Anterior cingulate cortex (tissue), 58 donors: ENCODE measurements at places on chromosomes 13 and 19.

DNA sequence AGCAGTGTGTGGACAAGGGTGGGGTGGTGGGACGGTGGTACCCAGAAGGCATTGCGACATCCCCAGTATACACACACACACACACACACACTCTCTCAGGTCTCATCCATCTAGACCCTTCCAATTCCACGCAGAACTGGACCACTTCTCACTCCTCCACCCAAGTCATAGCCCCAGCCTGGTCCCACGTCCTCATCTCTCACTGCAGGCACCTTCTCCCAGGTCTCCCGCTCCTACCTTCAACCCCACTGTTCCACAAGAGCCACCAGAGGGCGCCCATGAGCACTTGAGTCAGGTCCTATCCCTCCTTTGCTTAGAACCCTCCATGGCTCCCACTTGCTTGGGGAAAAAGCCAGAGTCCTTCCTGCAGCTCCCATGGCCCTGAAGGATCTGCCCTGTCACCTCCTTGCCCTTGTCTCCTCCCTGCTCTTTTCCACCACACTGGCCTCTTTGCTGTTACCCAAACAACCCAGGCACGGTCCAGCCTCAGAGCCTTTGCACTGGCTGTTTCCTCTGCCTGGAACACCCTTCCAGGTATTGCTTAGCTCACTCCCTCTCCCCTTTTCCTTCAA is 62.6 kb downstream of the IER2 start:
- DNase-seq, result no peak

DNA sequence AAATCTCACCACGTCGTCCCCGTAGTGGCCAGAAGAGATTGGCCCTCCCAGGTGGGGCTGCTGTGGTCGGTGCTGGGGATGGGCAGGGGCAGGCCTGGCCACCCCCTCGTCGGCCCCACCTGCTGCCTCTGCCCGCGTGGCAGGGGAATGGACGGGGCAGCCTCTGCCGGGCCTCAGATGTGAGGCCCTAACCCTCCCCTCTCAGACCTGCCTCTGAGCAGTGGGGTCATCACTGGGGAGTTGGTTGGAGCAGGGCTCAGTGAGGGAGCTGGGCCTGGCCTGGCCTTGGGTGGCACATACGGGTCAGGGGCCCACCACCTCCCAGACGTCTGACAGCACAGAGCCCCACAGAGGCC is 41.5 kb downstream of the MCF2L start:
- no peak for DNase-seq

DNA sequence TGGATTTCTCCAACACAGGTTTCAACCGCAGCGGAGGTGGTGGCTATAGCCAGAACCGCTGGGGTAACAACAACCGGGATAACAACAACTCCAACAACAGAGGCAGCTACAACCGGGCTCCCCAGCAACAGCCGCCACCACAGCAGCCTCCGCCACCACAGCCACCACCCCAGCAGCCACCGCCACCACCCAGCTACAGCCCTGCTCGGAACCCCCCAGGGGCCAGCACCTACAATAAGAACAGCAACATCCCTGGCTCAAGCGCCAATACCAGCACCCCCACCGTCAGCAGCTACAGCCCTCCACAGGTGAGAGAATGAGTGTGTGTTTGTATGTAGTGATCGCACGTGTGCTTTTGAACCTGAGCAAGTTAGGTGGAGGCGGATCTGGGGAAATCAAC is 6.0 kb upstream of the CCDC97 start:
- DNase-seq, result no peak

DNA sequence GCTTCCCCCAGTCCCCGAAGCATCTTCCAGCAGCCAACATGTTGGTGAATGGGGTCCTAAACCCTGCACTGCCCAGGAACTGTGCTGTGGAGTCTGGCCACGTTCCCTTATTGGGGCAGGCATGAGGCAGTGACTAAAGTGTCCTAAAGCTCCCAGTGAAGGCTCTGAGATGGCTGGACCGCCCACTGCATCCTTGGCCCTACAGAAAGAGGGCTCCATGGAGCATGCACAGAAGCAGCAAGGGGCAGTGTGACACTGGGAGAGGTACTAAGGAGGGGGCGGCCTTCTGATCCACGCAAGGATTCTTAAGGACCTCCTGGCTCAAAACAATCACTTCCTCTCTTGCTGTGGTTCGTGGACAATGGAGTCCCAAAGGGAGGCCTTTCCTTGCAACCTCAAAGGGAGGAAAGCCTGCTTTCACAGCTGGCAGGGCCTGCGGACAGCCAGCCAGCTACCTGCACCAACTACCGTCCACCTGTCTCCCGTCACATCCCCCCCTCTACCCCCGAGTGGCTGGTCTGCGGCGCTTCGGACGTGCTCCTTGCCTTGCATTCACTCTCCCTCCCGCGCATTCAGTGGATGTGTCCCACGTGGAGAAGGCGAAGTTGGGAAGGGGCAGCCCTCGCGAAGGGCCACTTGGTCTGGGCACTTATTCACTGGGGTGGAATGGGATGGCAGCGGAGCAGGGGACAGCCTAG is 63.9 kb upstream of the STARD13 start:
- no peak for DNase-seq

DNA sequence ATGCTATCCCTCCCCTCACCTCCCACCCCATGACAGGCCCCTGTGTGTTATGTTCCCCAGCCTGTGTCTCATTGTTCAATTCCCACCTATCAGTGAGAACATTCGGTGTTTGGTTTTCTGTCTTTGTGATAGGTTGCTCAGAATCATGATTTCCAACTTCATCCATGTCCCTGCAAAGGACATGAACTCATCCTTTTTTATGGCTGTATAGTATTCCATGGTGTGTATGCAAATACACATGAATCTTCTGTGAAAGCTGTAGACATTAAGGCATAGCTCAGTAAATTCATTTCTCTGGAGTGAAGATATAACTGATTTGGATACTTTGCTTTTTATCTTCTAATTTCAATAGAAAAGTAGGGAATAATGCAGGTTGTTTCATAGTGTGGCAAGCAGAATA is 125.8 kb upstream of the C1QTNF9B start:
- DNase-seq, result no peak

GRCh38 chr13:75657111-75657510 is 21.0 kb downstream of the LMO7 start:
- no peak for DNase-seq

DNA sequence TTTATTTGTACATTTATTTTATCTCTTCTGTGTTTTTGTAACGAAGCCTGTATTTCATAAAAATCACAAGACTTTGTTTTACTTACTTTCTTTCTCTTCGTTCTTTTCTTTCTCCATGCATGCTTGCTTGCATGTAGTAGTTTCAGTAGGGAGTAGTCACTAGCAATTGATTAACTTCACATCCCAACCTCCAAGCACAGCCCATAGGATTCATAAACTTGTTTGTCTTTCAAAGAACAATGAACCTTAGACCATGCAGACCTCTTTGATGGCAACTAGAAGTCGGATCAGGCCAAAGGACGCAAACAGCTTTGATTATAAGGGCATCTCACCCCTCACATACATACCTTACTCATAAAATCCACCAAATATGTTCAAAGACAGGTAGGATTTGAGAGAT is 3.1 kb upstream of the PRR20A start:
- no peak for DNase-seq

- no peak for DNase-seq
Observed at GRCh38 chr19:39498798-39499642, at the start of gene DLL3. Gene DLL3 (plus strand): TSS chr19:39498947. CDS start chr19:39498975, 28 bp downstream.

GRCh38 chr13:104809483-104809882 is 1726.0 kb downstream of the EFNB2 start:
- DNase-seq, result no peak

GRCh38 chr13:110329798-110330461 is 22.8 kb downstream of the COL4A2 start:
- no peak for DNase-seq

DNA sequence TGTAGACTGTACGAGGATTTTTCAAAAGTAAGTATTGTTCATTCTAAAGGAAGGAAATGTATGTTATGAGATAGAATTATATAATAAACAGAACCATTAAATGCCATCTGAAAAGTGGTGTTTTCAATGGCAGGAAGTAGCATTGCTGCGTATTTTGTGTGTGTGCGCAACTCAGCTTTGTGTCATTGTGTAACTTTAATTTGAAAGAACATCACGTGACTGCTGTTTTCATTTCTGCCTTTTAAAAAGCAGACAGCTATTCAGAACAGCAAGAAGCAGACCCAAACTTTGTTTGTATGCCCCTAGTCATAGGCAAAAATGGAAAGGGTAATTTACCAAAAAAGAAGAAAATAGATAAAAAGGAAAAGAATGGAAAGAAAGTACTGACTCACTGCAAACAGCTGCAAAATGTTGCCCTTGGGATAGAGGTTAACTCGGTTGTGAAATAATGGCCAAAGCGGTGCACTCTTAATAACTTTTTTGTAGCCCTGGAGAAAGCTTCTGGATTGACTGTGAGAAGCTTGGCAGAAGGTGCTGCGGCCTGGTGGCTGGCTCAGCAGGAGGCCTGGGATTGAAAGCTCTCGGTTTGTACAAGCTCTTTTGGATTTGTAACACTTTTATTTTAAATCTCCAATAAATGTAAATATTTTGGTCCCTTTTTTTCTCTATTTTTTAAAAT is 97.3 kb downstream of the GGACT start:
- no peak for DNase-seq

GRCh38 chr19:18589380-18590272 is 1.0 kb downstream of the REX1BD start:
- DNase-seq, result peak; percentile 25

- no peak for DNase-seq
Observed at GRCh38 chr19:3319643-3320353, 46.6 kb upstream of the NFIC start.

- no peak for DNase-seq
Observed at GRCh38 chr19:35161434-35161743, 6.9 kb downstream of the FXYD5 start.

DNA sequence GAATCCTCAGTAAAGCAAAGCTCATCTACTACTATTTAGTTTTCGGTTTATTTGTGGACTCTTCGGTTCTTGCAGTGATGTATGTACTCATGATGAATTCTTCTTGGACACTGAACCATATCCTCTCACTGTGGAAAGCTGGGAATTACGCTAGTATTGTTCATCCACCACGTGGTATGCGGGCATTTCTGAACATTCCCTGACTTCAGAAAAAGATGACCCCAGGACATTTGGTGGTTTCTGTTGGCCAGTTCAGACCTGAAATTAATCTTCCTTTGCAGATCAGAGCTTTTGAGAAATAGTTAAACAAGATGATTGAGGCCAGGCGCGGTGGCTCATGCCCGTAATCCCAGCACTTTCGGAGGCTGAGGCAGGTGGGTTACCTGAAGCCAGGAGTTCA is 25.3 kb upstream of the FBN3 start:
- DNase-seq, result no peak

DNA sequence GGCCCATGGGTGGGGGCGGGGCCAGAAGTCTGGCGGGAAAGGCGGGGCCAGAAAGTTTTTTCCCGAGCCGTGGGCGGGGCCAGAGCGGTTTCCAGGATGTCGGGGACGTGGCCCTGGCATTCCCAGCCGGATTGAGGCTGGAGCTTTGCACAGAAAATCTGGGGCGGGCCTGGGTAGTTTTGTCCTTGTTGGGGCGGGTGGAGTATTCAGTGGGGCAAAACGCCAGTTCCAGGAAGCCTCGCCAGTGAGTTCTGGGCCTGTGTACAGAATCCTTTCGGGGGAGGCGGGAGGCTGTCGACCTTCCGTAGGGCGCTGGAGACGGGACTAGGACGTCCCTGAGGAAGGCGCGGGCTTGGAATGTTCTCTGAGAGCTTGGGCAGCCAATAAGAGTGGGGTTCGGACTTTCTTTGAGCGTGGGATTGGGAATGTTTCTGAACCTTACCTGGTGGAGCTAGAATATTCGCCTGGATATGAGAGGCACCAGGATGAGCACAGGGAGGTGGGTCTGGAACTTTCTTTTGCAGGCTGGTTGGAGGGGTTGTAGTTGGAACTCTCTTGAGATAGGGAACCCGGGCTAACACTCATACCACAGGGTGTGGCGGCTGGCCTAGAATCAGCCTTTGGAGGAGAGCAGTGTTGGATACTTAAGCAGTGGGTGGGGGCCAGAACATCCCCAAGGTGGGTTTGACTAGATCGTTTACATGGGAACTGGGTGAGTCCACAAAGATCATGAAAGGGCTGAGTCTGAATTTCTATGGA is 1.3 kb downstream of the CCDC9 start:
- no peak for DNase-seq

DNA sequence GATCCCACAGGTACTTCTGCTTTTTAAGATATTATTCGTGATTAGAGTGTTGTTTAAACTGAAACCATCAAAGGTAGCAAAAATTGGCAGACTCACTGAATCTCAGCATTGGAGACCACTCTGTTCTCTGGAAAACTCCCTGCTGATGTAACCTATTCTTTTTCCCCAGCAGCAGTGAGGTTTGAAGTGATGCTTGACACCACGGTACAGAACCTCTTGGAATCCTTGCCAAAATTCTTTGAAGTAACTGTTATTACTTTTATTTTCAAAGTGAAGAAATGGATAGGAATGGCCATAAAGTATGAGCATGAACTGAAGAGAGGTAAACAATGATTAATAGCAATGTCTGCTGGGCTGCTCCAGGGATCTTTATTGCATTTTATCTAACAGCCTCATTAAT is 66.4 kb upstream of the KL start:
- DNase-seq, result no peak

DNA sequence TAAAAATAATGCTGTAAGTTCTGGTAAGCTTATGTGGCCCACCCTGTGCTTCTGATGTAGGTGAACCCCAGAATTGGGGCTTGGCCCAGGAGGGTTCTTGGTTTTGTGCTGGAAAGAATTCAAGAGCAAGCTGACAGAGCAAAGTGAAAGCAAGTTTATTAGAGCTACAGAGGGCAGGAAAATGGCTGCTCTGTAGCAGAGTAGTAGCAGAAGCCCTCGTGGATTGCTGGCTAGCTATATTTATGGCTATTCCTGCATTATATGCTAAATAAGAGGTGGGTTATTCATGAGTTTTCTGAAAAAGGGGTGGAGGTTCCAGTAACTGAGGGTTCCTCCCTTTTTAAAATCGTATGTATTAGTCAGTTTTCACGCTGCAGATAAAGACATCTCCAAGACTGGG is 20.6 kb upstream of the ZNF599 start:
- DNase-seq, result no peak

GRCh38 chr13:25980255-25980654 is 71.6 kb downstream of the SHISA2 start:
- no peak for DNase-seq

DNA sequence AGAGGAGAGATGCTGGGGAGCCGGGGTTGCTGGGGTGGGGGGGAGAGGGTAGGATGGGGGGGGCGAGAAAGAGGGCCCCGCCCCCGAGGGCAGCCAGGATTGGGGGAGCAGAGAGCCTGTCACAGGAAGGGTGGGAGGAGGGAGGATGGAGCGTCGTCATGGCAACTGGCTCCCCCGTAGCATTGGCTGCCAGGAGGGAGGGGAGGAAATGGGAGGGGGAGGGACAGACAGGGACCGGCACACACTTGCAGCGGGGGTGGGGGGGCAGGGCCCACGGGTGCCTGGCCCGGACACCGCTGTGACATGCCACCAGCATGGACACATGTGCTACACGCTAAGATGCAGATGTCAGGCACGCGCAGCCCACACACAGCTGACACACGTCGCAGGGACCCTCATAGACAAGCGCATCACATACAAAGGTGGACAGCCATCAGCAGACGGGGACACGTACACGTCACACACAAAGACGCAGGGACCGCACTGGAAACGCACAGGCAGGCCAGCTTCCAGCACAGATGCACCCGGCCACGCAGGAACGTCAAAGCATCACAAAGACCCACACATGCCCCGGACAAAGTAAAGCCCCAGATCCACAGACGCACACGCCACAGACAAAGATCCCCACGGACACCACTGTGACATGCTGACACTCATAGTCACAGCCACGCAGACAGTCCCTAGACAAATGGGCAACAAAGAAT is at the start of gene LMTK3:
TSS of gene LMTK3 (minus strand) at position 36 of the 704 bp plus-strand sequence. CDS start 259 bp downstream, outside the sequence.
- DNase-seq, result peak; percentile 92
